ENCODE measurements at places on chromosomes 7 and 10.
A peak's percentile ranks its signal among the peaks of the same experiment; 100 is the strongest.

DNA sequence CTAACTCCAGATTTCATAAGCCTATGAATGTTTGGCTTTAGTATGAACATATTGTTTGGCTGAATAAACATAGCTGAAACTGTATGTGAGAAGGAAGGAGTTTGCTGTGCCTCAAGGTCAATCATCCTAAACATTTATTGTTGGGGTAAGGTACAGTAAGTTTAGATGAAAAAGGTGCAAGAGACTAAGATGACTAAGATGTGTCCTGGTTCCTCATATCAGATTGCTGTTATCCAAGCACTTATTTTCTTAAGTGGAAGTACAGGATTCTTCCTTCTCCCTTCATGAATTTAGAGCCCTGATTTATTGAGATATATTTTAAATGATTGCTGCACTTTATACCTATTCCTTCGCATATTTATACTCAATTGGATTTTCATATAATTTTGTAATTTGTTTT is 12.2 kb downstream of the MDFIC start:
- no peak for DNase-seq

DNA sequence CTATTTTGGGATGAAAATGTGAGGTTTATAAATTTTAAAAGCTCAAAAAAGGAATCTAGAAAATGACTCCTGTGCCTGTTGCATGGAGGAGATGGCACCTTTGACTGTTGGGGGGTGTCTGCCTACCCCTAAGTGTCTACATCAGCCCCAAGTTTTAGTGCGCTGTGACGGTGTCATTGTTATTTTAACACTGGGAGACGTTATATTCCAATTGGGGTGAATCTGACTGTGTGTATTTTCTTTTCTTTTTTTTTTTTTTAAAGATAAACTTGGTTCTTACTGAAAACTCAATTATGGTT is 517 bp downstream of the SRGN start:
- DNase-seq = no peak

GRCh38 chr7:30379131-30379530 is 94.7 kb downstream of the ZNRF2 start:
- no peak for DNase-seq

DNA sequence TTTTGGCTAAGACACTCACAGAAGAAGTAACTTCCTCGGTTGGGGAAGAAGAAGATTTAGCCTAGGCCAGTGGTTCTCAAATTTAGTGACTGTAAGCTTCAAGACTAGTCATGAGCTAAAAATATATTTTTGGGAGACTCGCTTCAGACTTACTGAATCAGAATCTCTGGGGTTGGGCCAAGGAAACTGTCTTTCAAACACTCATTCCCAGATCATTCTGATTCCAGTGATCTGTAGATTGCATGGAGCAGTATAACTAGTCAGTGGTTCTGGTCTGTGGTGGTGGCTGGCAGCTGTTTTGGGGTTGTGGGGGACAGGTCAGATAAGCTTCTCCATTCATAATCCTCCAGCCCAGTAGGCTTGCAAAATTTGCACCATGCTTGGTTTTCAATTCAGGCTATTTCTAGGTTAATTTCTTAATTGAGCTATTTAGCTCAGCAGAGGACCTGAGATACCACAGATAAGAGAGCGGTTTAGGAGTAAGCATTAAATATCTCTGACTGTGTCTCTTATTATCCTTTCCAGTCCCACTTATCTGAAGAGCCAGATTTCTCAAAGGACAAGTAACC is 3.8 kb upstream of the KAT6B start:
- DNase-seq = no peak

DNA sequence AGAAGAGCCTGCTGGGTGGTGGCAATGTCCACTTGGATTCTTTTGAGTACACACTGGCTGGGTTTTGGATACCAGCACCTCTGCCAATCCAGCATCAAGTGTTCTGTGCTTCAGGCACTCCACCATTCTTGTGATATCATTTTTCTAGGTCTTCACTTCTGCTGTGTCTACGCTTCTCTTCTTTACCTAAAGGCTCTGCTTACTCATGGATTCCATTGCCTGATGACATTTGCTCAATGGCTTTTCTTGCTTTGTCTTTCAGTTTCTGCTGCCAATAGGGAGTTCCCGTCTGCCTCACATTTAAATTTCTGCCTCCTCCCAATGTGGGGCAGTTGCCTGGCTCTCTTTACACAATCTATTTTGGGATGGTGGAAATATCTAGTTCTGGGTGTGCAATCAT is 12.7 kb upstream of the PAPSS2 start:
- DNase-seq = no peak

- DNase-seq = no peak
Observed at GRCh38 chr7:2734751-2735571, 47.0 kb downstream of the AMZ1 start.

- no peak for DNase-seq
Observed at GRCh38 chr7:28076423-28077200, 104.0 kb downstream of the JAZF1 start.

DNA sequence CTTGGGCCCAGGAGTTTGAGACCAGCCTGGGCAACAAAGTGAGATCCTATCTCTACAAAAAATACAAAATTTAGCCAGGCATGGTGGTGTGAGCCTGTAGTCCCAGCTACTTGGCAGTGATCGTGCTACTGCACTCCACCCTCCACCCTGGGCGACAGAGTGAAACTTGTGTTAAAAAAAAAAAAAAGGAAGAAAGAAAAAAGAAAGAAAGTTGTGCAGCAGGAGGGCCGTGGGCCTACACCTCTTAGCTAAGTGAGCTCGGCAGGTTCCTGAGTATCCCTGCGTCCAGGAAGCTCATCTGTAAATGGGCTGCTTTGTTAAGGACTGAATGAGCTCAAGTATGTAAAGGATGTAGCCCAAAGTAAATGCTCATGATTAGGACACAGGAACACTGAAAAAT is 155.0 kb downstream of the RNF216 start:
- DNase-seq = no peak

GRCh38 chr7:56062382-56062781 is 1.7 kb upstream of the SUMF2 start:
- peak; percentile 78 for DNase-seq

DNA sequence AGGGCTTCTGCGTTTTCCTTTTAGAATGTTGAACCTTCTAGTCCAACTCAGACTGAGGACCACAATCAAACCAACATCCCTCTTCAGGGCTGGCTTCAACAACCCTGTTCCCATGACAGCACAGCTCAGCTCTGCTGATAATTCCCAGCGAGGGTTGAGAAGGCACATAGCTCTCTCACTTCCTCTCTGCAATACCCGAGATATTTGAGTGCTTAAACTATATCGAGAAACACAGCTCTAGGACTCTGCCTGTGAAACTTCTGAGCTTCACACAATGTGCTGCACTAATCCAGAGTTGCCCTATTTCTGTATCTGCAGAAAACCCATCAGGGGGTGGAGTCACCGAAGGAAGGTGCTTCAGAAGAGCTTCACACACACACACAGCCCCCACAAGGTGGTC is 1.6 kb upstream of the ADARB2 start:
- no peak for DNase-seq

DNA sequence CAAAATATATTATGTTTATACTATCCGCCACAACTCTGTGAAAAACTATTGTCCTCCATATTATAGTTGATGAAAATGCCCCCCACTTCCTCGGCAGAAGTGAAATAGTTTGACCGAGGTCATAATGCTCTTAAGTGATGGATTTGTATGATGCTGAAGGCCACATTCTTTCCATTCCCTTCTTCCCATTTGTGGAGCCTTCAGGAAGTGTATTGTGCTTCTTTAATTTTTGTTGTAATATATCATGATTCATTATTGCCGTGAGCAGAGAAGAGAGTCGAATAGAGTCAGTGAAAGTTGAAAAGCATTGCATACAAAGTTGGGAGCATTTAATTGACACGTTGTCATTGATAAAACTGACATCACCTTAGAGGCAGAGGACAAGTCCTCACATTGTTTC is 460.3 kb downstream of the SUGCT start:
- DNase-seq = no peak

DNA sequence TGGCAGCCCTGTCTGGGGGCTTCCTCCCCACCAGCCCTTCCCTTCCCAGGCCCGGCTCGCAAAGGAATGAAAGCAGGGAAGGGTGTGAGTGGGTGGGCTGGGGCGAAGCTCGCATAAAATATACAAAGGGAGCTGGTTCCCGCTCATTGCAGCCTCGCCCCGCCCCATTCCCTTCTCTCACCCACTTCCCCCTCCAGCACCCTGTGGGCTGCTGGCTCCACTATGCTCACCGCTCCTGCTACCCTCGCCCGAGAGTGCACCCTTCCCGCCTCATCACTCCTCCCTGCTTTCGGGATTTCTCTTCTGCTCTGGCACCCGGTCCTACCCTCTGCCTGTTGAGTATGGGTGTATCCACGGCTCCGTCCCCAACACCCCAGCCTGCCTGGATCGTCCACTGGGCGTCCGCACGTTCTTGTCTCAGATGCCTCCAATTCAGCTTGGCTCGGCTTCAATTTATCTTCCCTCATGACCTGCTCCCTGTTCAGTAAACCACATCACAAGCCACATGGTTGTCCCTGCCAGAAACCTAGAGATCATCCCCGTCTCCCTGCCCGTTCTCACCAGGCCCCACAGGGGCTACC is 14.4 kb upstream of the TTYH3 start:
- DNase-seq = no peak

DNA sequence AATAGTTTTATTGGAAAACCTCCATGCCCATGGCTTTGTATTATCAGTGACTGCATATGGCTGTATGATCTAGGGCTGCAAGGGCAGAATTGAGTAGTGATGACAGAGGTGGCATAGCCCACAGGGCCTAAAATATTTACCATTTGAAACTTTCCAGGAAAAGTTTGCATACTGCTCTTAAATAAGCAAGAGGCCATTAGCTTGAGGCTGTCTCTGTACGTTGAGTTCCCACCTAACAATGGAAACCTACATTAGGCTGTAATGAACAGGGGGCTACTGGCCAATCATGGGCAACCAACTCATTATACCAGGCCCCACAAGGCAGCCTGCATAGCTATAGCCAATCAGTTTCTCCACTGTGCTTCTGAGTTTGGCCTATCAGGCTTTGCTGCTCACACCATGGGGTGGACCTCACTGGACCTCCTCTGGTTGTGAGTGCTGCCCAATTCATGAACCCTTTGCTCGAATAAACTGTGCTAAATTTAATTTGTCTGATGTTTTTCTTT is 673 bp upstream of the ST8SIA6 start:
- no peak for DNase-seq

DNA sequence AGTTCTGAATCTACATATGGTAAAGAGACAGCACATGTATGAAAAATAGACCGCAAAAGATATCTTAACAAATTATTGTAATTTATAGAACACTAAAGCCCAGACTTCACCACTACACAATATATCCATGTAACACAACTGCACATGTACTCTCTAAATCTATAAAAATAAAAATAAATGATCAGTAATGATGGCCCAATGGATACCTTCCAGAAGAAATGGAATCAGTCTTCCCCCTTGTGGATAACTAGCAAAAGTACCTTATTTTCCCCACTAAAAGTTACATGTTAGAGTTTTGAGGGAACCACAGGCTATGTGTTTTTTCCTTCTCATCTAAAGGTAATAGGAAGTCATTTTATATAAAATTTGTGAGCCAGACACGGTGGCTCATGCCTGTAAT is 25.7 kb downstream of the C7orf25 start:
- no peak for DNase-seq

DNA sequence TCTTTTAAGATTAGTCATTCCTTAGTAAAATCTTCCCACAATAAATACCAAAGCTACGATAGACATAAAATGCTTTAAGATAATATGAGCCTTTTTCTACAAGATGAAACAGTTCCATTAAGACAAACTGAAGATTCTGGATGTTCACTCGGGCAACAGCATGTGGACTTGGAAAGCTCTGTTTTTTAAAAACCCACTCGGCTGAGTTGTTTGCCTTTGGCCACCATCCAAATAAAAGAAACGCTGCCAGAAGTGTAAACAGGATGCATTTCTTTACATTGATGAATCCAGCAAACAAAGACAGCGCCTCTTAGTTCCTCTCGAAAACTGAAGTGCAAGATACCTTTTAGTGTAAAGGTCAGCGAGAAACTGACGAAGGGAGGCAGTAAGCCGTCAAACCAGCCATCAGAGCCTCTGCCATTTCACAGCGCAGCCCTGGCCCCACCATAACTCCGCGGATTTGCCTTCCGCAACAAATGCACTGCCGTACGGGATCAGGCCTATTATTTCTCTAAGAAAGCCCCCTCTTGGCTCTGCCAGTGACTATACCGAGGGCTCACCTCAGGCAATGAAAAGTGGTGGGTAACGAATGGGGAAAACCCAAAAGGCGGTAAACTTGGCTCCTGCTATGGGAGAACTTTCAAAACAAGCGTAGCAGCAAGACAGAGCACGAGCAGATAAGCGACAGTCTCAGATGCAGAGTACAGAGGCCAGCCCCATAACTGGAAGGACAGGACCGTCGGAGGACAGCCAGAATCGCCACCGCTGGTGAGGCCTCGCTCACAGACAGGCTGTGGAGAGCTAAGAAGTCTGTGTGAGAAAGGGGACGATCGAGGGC is 41.4 kb downstream of the GNA12 start:
- no peak for DNase-seq

- no peak for DNase-seq
Observed at GRCh38 chr7:131508754-131509486, 47.5 kb downstream of the PODXL start.

DNA sequence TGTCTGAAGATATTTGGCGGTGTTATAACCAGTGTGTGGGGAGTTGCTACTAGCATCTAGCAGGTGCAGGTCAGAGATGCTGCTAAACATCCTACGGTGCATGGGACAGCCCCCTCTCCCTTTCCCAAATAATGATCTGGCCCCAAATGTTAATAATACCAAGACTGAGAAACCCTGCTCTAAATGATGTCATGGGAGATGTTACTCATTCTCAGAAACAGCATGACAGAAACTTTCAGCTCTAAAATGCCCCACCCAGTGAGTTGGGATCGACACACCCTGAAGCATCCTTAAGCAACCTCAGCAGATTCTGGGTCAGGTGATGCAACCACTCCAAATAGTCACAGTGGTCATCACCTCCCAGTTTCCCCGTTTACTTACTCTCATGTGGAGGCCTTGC is 108.8 kb upstream of the MPP7 start:
- no peak for DNase-seq

DNA sequence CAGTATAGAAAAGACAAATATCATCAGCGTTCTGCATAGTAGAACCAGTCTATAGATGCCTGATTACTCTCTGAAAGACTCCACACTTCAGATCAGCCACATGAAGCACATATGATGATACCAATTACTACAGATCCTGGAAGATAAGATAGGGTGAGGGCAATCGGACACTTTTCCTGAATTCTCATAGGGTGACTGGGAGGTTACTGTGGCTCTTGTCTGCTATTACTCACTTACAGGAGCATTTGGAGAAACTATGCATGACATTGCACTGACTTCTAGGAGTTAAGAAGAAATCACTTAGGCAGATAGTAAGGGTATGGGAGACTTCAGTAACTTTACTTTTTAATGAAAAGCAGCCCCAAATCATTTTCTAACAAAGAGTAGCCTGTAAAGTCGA is 1140.9 kb downstream of the XPNPEP1 start:
- no peak for DNase-seq

DNA sequence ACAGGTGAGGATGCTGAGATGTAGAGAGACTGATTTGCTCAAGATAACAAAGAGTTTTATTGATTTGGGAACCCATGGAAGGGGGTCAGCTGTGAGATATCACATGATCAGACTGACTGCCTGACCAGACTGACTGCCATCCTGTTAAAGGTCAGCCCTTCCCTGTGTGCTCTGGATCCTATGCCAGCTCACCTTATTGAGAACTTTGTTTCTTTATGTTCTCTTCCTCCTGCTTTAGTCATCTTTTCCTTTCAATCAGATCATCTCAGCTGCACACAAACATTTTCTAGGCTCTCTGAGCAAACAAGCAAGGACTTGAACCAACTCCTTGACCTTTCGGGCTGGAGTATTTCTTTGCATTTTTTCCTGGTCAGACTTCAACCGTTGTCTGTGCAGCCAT is 50.0 kb upstream of the MTPN start:
- DNase-seq = no peak

GRCh38 chr7:32250003-32250402 is 179.8 kb upstream of the PDE1C start:
- DNase-seq = no peak
